ENCODE measurements at places on chromosomes 11 and 22.

DNA sequence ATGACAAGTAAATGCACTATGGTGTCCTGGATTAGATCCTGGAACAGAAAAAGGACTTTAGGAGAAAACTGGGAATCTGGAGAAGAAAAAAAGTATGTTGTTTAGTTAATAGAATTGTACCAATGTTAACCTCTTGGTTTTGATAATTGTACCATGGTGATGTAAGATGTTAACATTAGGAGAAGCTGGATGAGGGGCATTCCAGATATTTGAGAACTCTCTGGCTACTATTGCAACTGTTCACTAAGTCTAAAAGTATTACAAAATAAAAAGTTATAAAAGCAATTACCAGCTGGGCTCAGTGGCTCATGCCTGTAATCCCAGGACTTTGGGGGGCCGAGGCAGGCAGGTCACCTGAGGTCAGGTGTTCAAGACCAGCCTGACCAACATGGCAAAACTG is 66.5 kb downstream of the EXT2 start:
- DNase-seq, result no peak

DNA sequence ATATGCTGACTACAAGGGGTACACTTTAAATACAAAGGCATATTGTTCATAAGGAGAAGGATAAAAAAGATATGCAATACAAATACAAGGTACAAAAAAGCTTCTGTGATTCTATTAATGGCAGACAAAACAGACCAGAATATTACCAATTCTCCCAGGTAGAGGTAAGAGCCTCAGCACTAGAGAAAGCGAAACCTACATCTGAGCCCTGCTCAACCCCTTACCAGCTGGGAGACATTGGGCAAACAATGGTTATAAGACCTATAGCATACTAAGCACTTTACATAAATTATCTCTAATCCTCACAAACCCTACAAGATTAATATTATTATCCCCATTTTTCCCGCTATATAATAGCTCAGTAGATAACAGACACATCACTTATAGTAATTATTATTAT is 41.2 kb upstream of the LRRC55 start:
- no peak for DNase-seq

DNA sequence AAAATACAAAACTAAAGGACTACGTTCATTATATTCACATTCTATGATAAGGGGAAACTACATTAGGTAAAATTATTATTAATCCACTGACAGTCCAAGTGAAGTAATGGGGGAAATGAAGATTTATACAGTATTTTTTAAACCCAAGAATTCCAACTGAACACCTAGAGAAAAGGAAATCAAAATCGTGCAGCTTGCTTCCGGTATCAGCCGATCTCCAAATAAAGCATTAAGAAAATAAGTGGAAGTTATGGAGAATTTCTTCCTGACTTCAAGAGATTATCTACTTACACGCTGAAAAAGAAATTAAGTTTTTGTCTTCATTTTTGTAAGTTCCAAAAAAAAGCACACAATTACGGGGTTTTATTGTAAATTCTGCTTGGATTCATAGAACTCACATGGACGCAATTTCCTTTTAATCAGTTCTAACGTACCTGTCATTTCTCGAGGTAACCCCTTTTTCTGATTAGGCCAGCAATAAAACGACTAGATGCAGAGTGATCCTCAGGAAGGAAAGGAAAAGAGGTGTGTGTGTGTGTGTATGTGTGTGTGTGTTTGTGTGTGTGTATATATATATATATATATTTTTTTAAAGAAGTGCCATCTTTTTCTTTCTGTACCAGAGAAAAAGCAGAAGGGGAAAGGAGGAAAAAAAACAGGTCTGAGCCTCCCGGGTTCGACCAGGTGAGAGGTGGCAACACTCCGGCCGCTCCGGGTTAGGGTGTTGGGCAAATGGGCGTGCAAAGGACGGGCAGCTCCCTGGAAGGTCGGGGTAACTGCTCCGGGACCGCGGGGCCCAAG is 1.1 kb downstream of the ZBTB44 start:
- DNase-seq, result peak; percentile 44

GRCh38 chr11:46072172-46072964 is 48.9 kb downstream of the PHF21A start:
- DNase-seq, result no peak

- DNase-seq, result no peak
Measured at GRCh38 chr11:66853242-66854229, 3.3 kb upstream of the LRFN4 start.

DNA sequence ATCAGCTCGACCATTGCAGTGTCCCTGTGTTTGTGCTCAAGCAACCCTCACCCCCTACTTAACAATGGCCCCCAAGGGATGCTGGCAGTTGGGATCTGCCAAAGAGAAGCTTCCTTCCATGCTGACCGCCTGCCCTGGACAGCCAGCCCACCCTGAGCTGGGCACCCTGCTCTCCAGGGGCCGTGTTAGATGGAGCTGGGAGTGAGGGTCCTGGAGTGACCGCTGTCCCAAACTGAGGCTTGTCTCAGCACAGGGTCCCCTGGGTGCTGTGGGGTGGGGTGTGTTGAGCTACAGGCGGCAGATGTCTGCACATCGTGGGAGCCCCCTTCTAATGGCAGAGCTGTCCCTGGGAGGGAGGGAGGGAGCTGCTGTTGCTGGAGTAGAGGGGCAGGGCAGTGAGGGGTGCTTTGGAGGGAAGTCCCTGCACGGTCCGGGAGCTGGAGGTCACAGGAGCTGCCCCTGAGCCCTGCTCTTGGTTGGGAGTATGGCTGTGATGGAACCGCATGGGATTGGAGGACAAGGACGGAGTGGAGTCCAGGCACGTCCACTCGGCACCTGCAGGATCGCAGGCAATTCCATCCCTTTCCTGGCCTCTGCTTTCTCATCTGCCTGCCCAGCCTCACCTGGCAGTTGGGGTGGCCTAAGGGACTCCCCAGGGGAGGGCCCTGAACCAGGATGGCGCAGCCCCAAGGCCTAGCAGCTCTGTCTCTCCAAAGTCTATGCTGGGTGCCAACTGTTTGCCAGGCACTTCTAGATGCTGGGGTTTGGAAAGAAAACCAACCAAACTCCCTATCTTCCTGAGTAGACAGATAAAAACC is 126.3 kb downstream of the ARHGAP8 start:
- DNase-seq, result no peak

DNA sequence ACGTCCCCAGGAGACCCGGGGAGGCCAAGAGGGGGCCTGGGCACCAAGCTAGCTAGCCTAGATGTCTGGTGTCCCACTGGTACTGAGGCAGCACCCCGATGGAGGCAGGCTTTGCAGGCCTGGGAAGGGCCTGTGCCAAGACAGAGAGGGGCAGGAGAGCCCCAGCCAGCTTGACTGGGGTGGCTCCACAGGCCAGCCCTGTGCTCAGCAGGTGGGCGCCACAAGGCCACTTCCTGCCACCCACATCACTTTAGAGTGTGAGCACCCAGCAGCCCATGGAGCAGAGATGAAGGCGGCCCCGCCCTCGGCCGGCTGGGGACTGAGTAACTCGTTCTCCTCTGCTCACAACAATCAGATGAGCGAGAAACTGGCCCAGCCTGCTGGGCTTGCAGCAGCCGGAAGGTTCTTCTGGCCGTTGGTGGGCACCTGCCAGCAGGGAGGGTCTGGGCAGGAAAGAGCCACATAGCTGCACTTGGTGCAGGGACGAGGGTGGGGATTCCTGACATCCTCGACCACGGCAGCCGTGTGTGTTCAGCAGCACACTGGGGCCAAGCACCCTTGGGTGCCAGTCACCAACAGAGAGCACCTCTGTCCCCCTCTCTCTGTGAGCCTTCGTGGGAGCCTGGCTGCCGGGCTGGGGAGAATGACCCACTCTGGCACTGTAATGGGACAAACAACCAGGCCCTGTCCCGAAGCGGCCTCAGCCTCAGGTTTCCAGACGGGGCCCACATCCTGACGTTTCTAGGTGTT is 7.6 kb downstream of the OSBPL5 start:
- DNase-seq, result no peak

GRCh38 chr22:46780453-46780852 is 18.0 kb downstream of the TBC1D22A start:
- no peak for DNase-seq

GRCh38 chr11:518463-519202 is 11.6 kb upstream of the RNH1 start:
- peak; percentile 88 for DNase-seq

DNA sequence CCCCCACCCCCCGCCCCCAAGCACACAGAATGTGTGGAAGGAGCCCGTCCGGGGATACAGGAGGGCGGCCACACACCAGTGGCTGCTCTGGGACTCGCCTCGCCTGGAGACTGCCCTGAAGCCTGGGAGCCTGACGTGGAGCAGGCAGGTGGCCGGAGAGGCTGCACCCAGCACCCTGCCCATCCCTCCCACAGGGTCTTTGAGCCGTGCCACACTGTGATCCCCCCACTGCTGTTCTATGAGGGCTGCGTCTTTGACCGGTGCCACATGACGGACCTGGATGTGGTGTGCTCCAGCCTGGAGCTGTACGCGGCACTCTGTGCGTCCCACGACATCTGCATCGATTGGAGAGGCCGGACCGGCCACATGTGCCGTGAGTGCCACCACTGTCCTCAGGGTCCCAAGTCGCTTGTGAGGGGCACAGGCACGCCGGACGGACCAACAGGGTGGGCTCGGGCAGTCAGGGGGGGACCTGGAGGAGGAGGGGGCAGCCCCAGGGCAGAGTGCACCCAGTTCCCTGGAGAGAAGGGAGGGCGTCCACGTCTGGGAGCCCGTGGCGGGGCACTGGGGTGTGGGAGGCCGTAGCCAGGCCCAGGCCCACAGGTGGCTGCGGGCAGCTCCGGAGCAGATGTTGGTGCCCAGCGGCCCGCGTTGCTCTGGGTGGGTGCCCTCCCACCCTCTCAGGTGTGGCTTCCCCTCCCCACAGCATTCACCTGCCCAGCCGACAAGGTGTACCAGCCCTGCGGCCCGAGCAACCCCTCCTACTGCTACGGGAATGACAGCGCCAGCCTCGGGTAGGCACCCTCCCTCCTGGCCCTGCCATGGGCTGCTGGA is 27.0 kb upstream of the MUC5B start:
- DNase-seq, result no peak

- peak; percentile 24 for DNase-seq
Measured at GRCh38 chr22:29768052-29768693, 1.0 kb downstream of the UQCR10 start.

DNA sequence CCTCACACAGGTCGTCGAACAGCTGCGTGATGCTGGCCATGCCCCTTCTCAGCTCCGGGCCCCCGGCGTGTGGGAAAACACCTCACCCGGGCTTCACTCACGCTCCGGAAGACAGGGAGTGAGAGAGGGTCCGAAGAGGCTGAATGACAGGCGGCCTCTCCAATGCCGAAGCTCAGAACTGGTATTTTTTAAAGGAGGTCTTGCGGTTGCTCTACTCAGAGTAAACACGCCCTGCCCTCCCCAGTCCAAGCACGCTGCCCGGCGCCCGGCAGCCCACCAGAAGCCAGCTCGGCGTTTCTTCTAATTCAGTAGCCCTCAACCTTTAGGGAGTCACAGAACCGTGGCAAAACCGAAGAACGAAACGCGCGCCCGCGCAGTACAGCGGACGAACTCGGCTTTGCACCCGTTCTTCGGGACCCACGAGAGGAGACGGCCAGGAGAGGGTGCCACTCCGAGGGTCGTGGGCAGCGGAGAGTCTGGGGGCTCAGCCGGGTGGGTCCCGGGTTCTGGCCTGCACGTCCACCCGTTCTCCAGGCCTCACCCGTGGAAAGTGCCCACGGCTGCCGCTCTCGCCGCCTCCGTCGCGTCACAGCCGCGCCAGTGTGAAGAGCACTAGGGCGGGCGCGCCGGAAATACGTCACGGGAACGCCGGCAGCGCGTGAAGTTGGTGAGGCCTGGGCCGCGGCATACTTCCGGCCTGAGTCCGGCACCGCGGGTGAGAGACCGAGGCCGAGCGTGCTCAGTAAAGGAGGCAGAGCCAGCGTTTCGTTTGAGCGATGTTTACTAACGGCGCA is at the start of gene TUBGCP6:
TUBGCP6 (minus strand) TSS at position 604 of the 794 bp plus-strand sequence; CDS start at position 40, 564 bp downstream.
- peak; percentile 93 for DNase-seq

GRCh38 chr11:47387944-47388696 is 9.8 kb upstream of the SPI1 start:
- DNase-seq, result peak; percentile 22

GRCh38 chr11:133408402-133408801 is 123.9 kb downstream of the OPCML start:
- no peak for DNase-seq

GRCh38 chr11:4146772-4147098 is 52.1 kb downstream of the RRM1 start:
- no peak for DNase-seq

- DNase-seq, result no peak
Measured at GRCh38 chr11:127844876-127845275, 742.5 kb downstream of the ETS1 start.

- no peak for DNase-seq
Measured at GRCh38 chr11:7775689-7776088, 21.1 kb downstream of the OR5P2 start.

DNA sequence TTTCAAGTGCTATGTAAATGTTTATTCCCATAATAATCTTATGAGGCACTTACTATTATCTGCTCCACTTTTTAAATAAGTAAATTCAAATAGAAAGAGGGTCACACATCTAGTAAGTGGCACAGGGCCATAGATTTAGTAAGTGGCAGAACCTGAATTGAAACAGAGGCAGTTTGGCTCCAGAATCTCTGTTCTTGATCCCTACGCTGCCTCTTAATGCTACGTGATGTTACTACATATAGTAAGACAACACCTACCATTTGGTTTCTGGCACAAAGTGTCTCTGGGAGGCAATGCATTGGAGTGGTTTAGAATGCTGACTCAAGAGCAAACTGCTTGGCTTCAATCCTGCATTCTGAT is 1018.3 kb downstream of the DLG2 start:
- DNase-seq, result no peak

DNA sequence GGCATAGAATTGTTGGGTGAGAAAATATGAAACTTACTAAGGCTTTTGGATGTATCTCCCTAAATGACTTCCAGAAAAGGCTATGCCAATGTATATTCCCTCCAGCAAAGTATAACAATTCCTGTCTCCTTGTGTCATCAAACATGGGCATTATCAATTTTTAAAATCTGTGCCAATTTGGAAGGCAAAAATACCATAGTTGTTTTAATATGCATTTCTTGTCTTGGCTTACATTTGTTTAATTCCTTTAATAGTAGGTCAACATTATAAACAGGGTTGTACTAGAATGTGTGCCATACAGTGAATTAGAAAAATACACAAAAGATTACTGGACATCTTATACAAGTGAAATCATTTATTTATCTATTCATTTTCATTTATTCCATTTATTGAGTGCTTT is 41.6 kb downstream of the DCUN1D5 start:
- DNase-seq, result no peak

- DNase-seq, result no peak
Measured at GRCh38 chr11:123122852-123123251, 60.9 kb upstream of the HSPA8 start.

- DNase-seq, result no peak
Measured at GRCh38 chr22:43310798-43311197, 32.4 kb downstream of the SCUBE1 start.

DNA sequence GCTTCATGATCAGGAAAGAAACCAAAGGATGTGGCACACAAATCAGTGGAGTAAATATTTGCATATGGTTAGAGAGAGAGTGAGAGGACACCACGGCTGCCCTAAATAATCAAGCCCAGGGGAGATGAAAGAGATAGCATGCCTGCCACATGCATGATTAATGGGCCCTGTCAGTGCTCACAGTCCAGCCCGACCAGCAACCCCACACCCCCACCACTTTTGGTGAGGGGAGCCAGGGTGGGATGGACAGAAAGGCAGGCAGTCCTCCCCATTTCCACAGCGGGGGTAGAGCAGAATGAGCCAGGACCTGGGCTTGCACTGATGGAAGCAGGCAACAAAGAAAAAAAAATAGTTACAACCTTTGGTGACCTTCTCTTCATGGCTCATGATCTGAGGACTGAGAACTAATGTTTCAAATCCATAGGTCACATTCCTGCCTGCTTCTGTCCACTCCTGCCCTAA is 545.0 kb downstream of the ETS1 start:
- no peak for DNase-seq

- DNase-seq, result no peak
Measured at GRCh38 chr22:40279017-40279416, 67.3 kb upstream of the ADSL start.

All from hematopoietic multipotent progenitor cell treated with erythropoietin and hydrocortisone succinate and interleukin-3 and kit ligand, for 8 days (in vitro differentiated cells).